Sigmoid colon (tissue), 7 donors: ENCODE measurements at places on chromosomes 4 and X. TPM values are rescaled to one million over a fixed set of nuclear protein-coding genes. Genes with fewer than 3 reads are reported as not detected.

- peak overlapping the region; percentile 53 for H3K4me3 ChIP-seq
- no peak for DNase-seq
- H3K4me1 ChIP-seq = no peaks in the 10 kb centered on the region
- H3K27ac ChIP-seq = no peak overlapping the region
- no peaks in the 10 kb centered on the region for H3K36me3 ChIP-seq
Measured at GRCh38 chr4:61199873-61200186, 296 bp upstream of the ADGRL3 start.

GRCh38 chrX:110383414-110383813 is 24.8 kb downstream of the RTL9 start:
- no peak overlapping the region for H3K4me3 ChIP-seq
- no peak overlapping the region for H3K27ac ChIP-seq
- no peaks in the 10 kb centered on the region for H3K36me3 ChIP-seq
- H3K27me3 ChIP-seq = no peaks in the 10 kb centered on the region
- no peak for DNase-seq

GRCh38 chrX:24465532-24465865 is 413 bp downstream of the PDK3 start:
- peak overlapping the region; percentile 89 for H3K27ac ChIP-seq
- no peaks in the 10 kb centered on the region for H3K27me3 ChIP-seq
- H3K4me3 ChIP-seq = peak overlapping the region; percentile 54
- no peak for DNase-seq
- no peaks in the 10 kb centered on the region for H3K36me3 ChIP-seq

- H3K36me3 ChIP-seq = no peaks in the 10 kb centered on the region
- DNase-seq = no peak
- H3K4me3 ChIP-seq = no peak overlapping the region
- peaks cover under 1% of the 10 kb centered on the region for H3K27me3 ChIP-seq
Measured at GRCh38 chr4:185540487-185541120, 5.3 kb upstream of the PDLIM3 start.

DNA sequence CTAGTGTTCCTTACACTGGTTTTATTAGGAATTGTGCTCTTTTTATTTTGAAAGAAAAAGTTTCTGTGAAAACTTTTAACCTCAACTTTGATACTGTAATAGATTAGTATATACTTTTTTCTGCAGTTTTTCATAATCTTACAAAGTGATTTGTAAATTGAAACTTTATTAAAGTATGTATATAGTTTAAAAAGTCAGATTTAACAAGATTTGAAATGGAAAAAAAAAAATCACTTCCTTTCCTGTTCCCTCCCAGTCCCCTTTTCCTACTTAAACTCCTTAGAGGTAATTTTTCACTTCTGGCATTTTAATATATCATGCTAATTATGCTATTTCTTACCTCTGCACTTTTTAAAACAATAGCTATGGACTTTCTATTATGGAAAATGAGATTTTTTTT is 49.3 kb downstream of the PAQR3 start:
- DNase-seq = no peak
- no peak overlapping the region for H3K27ac ChIP-seq
- H3K4me3 ChIP-seq = no peak overlapping the region
- H3K27me3 ChIP-seq = no peaks in the 10 kb centered on the region
- no peaks in the 10 kb centered on the region for H3K36me3 ChIP-seq

DNA sequence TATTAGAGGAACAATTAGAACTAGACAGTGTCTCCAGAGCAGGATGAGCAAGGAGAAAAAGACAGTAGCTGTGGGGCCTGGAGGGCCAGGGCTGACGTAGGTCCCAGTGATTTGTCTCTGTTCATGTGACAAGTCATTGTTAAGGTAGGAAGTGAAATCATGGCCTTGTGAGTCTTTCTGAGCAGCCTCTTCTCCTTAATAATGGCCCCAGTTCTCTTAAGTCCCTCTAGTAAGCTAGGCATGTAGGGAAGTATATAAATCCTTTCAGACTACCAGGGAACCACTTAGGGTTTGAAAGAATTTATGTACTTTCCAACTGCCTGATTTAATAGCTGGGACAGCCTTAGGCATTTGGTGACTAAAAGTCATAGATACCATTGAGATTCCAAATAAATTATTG is 133.0 kb downstream of the KLHL8 start:
- H3K27me3 ChIP-seq = no peaks in the 10 kb centered on the region
- H3K27ac ChIP-seq = no peak overlapping the region
- H3K36me3 ChIP-seq = no peaks in the 10 kb centered on the region
- H3K4me3 ChIP-seq = no peak overlapping the region

GRCh38 chr4:8595237-8596087 is 2.9 kb downstream of the CPZ start:
- DNase-seq = no peak
- no peak overlapping the region for H3K4me3 ChIP-seq
- peaks cover 23% of the 10 kb centered on the region for H3K4me1 ChIP-seq
- H3K27me3 ChIP-seq = peaks cover 39% of the 10 kb centered on the region
- no peak overlapping the region for H3K27ac ChIP-seq

DNA sequence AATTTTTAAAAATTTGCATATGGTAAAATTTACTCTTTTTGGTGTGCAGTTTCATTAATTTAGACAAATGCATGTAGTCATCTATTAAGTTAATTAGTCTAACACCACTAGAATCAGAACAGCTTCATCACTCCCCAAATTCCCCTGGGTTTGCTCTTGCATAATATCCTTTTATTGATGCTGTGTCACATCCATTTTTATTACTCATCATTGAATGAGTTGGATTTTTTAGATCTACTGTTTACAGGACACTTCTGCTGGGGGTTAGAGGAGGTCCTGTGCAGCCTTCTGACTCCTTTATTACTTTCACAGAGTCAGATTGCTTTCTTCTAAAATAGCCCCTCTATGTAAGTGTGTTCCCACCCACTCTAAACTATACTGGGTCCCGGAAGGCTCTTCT is 65.9 kb downstream of the MTHFD2L start:
- H3K4me3 ChIP-seq = no peak overlapping the region
- no peaks in the 10 kb centered on the region for H3K27me3 ChIP-seq
- H3K4me1 ChIP-seq = no peaks in the 10 kb centered on the region
- no peak for DNase-seq
- no peak overlapping the region for H3K27ac ChIP-seq

MGST2 gene
- total RNA-seq = 45.7 TPM

PALLD gene
- 1,437 TPM for total RNA-seq

LUZP4 gene
- not detected for total RNA-seq

SLC9B1 gene
- 3.9 TPM for total RNA-seq

IBSP gene
- not detected for total RNA-seq
